ENCODE measurements at places on chromosomes 12 and 14.

GRCh38 chr12:124737040-124737419, 126.6 kb downstream of the SCARB1 start:
- DNase-seq = no peak

DNA sequence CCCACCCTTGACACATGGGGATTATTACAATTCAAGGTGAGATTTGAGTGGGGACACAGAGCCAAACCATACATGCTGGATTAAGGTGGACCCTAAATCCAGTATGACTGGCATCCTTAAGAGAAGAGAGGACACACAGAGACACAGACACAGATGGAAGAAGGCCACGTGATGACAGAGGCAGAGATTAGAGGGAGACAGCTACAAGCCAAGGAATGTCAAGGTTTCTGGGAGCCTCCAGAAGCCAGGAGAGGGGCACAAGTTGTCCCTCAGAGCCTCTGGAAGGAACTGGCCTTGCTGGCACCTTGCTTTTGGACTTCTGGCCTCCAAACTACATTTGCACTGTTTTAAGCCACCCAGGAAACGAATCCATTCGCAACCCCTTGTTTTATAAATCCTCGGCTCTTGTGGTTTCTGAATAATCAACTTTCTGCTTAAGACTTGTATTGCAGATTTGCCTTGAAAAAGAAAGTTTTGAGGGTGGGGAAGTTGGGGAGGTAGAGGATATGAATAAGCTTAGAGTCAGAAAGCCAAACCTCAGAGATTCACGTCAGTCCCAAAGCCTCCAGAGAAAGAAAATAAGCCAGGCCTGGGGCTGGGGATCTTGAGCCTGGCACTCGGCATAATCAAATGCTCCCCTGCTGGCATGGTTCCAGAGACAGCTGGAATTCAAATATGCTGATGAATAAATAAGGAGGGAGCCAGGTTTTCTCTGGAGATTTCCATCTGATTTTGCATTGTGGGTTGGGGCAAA, 224.2 kb upstream of the PWP1 start:
- no peak for DNase-seq

DNA sequence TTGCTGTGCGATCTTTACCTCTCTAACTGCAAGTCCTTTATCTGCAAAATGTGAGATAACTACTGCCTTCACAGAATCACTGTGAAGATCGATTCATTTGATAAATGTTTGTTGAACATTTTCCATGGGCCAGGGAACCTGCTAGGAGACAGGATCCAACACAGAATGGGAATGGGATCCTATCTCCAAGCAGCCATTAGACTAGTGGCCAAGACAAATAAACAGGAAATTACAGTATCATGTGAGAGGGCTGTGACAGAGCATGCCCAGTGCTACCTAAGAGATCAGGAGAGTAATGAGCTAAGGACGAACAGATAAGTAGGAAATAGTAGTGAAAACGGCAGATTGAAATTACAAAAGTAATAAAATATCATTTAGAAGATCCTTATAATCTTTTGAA, 105.7 kb downstream of the GRIN2B start:
- DNase-seq = no peak

- no peak for DNase-seq
These were observed 99.6 kb downstream of the RPS6KA5 start for GRCh38 chr14:90960818-90961217.

- DNase-seq = no peak
These were observed 294.2 kb downstream of the MED13L start for GRCh38 chr12:115983226-115983798.
